ENCODE measurements at places on chromosomes 7 and 10.

- DNase-seq: no peak
Observed at GRCh38 chr7:32496052-32496813, 944 bp downstream of the AVL9 start.

DNA sequence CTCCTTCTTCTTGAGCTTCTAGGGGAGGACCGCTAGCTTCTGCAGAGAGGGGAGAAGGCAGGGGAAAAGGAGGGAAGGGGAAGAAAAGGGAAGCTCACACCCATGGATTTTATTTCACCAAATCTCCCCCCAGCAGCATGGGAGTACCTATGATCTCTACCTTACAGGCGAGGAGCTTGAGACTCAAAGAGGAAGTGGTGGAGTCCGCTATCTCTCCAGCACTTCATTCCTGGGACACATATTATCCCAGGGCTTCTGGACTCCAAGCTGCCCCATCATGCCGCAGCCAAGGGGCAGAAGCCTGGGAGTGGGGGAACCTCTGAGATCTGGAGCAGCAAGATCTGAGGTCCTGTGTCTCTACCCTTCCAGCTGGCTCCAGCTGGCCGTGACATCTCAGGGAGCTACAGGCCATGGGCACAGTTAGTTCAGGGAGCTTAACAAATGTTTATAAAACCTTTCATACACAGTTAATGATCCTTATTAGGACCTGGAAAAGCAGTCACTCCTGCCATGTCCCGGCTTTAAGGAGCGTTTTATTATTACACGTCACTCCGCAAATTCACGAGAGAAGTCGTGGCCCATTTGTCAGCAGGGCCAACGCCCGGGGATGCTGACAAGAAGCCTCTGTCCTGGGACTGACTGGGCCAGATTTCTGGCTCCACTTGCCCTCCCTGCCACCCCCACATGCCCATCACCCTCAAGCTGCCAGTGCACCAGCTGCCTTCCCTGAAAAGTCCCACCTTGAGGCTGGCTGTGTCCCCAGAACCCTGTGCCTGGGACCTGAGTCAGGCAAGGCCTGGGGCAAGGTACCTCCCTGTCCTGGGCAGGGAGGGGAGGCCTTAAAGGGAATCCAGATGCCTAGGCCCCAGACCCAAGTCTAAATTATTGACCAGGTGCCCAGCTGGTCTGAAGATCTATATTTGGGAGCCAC is 132.1 kb upstream of the ZMIZ1 start:
- DNase-seq: no peak

- DNase-seq: no peak
Observed at GRCh38 chr10:70358446-70358845, 24.0 kb downstream of the LRRC20 start.

DNA sequence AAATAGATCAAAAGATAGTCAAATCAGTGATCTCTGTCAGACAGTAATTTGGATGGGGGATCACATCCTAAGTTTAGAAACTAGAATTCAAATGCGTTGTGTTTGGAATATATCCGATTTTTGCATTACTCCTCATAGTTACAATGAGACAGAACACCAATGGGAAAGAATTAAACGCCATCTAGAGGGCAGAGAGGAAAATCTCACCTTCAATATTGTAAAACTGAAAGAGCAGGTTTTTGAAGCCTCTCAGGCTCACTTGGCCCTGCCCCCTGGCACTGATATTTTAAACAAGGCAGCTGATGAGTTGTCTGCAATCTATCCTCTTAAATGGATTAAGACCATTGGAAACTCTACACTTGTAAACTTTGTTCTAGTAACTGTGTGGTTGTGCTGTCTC is 17.7 kb downstream of the FRG2B start:
- peak; percentile 14 for DNase-seq

DNA sequence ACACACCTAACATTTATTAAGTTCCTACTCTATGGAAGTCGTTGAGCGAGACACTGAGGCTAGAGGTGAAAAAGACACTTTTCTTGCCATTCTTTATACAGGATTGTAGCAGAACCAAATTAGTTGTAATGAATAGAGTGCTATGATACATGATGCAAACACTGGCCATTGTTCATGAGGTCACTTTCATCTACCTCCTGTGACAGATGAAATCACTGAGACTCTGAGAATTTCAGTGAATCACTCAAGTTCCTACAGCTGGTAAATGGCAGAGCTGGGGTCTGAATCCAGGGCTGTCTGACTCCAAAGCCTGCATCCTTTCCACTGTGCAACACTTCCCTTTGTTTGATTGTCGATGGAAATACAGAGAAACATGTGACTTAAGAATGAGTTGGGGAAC is 657.6 kb downstream of the LRMDA start:
- no peak for DNase-seq

DNA sequence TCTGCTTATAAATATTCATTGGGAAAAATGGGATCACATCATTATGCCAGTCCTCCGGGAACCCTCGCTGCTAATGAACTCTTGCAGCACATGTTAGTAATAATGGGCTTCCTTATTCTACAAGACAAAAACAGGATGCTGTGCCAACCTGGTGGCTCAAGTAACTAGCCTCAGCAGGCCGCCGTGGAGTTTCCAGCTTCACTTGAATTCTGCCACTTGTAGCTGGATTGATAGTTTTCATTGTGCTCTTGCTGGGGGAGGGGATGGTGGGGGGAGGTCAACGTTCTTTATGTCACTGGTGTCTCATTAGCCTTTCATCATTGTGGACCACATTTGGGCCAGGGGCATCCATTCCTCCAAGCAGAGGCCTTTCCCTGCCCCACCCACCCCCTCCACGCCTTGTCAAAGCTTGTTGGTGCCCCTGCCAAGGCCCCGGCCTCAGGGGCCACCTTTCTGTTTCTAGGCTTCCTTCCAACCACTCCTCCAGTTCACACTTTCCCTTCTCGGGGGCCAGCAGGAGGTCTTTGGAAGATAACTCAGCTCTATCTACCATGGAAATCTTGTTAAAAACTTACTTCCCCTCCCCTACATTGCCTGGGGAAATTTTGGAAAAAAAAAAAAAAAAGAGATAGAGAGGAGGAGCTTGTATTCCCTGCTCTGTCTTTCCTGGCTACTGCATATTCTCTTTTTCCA is 153.9 kb downstream of the BMPER start:
- peak; percentile 52 for DNase-seq

- no peak for DNase-seq
Observed at GRCh38 chr7:73812996-73813395, 17.8 kb upstream of the CLDN4 start.

DNA sequence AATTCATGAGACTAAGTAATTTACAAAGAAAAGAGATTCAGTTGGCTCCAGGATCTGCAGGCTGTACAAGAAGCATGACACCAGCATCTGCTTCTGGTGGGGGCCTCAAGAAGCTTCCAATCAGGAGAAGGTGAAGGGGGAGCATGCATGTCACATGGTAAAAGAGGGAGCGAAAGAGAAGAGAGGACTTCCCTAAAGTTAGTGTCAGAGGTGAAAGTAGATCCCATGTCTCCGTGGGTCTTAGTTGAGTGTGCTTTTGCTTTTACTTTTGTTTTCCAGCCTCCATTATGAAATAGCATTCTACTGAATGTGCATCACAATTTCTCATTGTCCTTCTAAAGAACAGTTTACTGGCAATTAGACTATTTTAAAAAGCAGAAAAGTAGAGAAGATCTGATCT is 213.6 kb upstream of the FZD1 start:
- no peak for DNase-seq

GRCh38 chr10:43884501-43885105 is 235.9 kb upstream of the ZNF32 start:
- DNase-seq: no peak

GRCh38 chr7:46494028-46494427 is 573.0 kb upstream of the IGFBP3 start:
- DNase-seq: no peak

DNA sequence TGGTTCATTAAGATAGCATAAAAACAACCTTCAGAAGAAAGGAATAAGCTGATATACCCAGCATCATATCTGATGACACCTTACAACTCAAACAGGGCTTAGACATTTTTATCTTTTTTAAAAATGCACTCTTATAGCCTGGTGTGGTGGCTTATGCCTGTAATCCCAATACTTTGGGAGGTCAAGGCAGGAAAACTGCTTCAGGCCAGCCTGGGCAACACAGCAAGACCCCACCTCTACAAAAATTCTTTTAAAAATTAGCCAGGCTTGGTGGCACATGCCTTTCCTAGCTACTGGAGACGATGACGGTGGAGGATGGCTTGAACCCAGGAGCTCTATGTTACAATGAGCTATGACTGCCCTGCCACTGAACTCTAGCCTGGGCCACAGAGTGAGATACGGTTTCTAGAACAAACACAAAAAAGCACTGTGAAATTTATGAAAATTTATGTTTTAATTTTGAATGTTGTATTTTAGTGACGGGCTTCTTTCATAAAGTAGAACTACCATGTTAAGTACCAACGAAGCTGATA is 12.3 kb upstream of the KMT2E start:
- DNase-seq: no peak

DNA sequence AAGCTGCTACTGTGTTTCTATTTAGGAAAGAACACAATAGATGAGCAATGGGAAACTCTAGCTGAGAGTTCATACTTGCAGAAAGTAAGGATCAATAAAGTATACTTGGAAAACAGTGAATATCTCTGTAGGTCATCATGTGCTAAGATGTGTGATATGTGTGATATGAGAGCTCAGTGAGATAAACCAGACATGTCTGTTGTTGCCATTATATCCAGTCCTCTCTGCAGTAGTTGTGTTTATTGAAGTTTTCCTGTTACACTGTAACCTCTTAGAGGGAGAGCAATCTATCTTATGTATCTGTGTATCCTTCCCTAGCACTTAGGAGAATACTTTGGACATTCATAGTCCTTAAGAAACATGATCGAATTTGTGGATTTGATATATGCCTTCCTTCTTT is 19.1 kb downstream of the TRUB1 start:
- DNase-seq: no peak

DNA sequence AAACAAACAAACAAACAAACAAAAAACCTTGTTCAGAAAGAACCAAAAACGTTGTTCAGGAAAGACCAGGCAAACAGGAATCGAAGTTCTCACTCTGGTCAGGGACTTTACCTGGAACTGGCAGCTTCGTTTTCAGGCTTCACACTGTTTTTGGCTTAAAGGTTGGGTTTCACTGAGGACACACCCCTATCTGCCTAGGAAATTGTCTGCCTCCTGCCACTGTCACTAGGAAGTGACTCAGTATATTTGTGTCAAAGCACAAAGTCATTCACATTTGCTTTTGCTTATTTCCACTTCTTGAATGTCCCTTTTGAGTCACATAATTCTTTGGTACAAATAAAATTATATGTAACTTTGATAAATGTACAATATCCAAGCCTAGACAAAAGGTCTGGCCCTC is 37.9 kb downstream of the PNLIPRP3 start:
- DNase-seq: no peak

GRCh38 chr10:35017608-35018007 is 72.5 kb downstream of the CUL2 start:
- no peak for DNase-seq

- DNase-seq: no peak
Observed at GRCh38 chr7:155201325-155202087, 96.2 kb upstream of the INSIG1 start.

GRCh38 chr7:122137251-122138077 is 6.6 kb downstream of the AASS start:
- DNase-seq: no peak

DNA sequence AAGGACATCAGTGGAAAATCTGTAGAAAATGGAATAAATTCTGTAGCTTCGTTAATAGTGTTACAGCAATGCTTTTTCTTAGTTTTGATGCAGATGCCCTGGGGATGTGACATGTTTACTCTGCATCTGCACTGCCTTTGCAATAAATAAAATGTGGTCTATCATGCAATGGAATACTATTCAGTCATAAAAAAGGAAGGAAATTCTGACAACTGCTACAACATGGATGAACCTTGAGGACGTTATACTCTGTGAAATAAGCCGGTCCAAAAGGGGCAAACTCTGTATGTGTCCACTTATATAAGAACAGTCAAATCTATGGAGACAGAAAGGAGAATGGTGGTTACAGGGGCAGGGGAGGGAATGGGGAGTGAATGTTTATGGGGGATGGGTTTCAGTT is 13.5 kb downstream of the GRIFIN start:
- DNase-seq: no peak

DNA sequence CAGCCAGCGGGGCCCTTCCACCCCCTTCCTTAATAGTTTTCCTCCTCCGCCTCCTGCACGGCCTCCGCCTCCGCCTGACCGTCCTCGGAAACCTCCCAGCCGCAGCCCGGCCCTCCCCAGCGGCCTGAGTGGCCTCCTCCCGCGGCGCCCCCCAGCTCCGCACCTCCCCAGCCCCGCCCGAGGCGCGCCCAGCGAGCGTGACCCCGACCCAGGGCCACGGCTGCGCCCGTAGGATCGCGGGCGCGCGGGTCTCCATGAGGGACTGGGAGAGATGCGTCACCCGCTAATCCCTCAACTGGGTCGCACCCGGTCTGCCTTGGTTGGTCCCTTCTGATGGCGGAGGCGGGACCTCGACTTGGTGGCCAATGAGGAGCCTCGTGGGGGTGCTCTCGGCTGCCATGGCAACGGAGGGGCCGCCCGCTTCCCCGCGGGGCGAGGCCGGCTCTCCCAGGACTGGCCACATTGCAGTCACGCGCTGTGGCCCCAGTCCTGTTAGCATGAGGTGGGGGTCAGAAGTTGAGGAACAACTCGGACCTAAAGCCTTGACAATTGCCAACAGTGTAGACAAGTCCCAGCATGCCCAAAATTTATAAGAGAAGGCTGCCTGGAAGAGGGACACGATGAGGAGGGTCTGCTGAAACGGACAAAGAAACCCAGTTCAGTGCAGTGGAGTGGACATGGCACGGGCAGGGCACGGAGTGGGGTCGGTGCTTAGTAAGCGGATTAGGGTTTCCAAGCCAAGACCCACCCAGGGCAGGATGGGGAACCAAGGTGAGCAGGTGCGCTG is 24.3 kb downstream of the DDIT4 start:
- DNase-seq: peak; percentile 96

DNA sequence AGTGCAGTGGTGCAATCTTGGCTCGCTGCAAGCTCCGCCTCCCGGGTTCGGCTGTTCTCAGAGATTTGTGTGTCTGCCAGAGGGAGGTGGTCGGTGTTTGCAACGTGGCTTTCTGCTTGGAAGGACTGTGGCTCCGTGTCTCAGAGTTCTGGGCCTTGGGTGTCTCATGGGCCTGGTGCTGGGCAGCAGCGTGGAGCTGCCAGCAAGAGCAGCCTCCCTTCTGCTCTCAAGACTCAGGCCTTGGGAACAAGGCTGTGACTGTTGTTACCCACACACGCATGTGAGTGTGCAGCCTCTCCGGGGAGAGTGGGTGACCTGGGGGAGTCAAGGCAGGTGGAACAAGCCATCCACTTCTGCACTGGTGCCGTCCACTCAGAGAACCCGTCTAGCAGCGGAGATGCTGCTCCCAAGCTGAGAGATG is 52.0 kb downstream of the VIPR2 start:
- no peak for DNase-seq

- DNase-seq: no peak
Observed at GRCh38 chr7:30928254-30928872, 16.7 kb downstream of the AQP1 start.
